ENCODE measurements at places on chromosomes 5 and 9.

DNA sequence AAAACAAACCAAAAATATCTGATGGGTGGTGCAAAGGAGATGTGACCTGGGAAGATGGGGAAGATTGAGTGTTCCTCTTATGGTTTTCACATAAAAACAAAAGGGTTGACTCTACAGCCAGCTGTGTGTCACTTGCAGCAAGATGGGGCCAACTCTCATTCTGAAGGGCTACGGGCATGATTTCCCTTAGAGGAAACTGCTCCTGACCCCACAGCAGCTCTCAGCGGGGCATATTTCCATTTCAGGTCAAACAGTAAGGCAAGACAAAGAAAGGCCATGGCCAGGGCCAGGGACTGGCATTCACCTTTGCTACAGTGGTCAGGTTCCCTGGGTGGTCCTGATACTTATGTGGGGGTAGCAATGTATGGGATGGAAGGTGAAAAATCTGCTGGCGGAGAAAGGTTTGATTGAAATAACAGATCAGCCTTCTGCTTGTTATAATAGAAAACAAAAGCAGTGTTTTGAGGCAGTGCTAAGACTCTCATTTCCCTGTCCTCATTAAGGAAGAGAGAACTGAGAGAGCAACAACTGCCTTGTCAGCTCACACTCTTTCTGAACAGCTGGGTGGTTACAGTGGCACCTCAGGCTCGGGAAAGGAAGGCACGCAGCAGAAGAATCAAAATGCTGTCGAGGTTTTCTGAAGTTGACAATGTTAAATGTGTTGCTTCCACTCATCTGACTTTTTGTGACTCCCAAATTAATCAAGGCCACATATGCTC, 120.7 kb upstream of the PCA3 start:
- no peak for DNase-seq

DNA sequence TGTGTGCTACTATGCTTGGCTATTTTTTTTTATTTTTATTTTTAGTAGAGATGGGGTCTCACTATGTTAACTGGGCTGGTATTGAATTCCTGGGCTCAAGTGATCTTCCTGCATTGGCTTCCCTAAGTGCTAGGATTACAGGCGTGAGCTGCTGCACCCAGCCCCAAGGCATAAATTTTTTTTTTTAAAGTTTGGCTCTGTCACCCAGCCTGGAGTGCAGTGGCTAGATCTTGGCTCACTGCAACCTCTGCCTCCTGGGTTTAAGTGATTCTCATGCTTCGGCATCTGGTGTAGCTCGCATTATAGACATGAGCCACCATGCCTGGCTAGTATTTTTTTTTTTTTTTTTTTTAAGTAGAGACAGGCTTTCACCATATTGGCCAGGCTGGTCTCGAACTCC, 70.3 kb downstream of the RAB24 start:
- no peak for DNase-seq

DNA sequence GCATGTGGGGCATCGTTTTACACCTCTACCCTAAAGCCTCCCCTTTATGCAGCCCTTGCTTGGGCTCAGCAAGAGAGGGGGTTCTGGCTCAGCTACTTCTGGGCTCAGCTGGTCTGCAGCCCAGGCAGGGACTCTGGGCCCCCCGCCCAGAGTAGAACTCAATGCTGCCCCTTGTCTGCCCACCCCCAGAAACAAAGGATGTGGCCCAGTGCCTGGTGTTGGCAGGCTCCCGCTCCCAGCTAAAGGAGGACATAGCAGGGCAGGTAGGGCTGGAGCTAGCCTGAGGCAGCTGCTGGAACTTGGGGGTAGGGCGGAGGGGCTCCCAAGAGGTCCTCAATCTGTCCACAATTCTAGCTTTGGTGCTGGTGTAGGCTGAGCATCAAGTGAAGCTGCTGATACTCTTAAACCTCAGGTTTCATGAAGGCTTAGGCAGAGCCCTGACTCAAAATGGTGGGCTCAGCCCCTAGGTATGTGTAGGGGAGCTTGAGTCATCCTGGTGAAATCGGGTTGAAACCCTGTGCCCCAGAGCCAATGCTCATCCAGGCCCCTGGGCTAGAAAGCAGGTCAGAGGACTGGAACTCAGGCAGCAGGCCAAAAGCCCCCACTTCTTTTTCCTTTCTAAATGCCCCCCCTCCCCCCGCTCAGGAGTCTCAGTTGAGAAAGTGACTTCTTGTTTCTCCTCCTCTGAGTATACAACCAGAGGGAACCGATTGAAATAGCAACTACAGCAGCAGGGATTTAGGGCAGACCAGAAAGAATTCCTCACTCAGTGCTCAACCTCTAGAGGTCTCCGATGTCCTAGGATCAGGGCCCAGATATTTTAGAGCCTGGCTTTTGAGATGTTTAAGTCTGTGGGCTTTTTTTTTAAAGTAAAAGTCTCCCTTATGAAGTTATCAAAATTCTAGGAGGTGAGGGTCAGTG, 11.4 kb downstream of the PSD2 start:
- DNase-seq: no peak

GRCh38 chr5:12772276-12772675, 868.0 kb upstream of the CTNND2 start:
- no peak for DNase-seq

- no peak for DNase-seq
These were observed 49.0 kb upstream of the LMX1B start for GRCh38 chr9:126564716-126565115.

GRCh38 chr9:86483496-86483895, 129.3 kb upstream of the TUT7 start:
- DNase-seq: no peak

- peak; percentile 35 for DNase-seq
These were observed 152.1 kb downstream of the FSTL4 start for GRCh38 chr5:133460172-133460758.

GRCh38 chr5:133489632-133490031, 122.7 kb downstream of the FSTL4 start:
- peak; percentile 27 for DNase-seq

DNA sequence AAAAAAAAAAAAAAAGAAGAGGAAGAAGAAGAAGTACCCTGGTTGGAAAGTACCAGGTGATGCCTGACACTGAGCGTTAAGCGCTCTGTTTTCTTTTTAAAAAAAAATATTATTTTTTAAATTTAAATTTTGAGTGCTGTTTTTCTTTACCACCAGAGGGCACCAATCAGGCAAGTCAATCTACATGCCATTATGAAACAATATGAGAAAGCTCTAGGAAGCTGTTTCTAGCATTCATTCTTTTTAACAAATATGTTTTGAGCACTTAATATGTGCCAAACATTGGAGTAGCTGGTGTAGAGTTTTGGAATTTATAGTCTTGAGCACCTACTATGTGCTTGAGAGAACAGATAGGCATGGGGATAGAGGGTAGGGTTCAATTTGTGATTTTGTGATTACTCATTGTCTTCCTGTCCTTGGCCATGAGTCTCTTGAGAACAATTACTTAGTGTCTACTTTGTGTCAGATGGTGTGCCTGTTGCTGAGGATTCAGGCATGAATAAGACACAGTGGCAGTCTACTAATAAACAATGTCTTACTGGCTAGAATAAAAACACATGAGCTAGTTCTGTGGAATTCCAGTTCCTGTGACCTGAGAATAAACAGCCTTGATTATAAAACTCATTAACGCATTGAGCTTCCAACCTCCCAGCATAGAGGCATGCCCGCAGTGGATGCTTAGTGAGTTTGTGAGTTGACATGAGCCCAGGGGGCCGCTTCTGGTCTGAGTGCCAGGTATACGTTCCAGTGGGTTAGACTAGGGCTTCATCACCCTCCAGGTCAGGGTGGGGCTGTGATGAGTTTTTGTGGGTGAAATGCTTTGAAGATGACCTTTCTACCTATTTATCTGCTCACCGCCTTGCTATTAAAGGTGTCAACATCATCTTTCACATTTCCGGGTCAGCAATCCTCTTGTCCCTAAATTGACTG, 3.0 kb upstream of the UBE2R2 start:
- DNase-seq: peak; percentile 57

DNA sequence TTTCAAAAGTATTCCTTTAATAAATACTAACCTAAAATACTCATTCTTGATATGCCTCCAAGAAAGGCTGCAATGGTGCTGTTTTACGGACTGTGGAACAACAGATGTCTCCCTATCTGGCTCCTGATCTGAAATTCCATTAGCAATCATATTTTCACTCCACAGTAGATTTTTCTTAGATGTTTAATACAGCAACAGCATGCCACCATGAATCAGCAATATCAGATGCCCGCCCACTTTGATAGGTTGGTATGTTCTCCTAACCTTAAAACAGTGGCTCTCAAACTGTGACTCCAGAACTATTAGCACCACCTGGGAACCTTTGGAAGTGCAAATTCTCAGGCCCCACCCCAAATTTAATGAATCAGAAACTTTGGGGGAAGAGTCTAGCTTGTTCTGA, 110.2 kb downstream of the MLLT3 start:
- no peak for DNase-seq

- no peak for DNase-seq
These were observed 102.7 kb downstream of the GOLPH3 start for GRCh38 chr5:32071351-32071944.

DNA sequence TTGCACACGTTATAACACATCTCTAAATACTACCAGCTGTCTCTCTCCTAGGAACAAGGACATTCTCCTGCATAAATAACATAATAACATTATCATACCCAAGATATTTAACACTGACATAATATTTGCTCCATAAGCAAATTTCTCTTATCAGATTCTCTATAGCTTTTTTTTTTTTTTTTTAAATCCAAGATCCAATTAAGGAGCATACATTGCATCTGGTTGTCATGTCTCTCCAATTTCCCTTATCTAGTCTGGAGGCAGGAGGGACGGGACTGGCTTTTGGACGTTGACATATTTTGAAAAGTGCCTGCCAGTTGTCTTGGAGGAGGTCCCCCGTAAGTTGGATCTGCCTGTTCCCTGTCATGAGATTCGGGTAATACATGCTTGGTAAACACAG, 76.6 kb downstream of the RAPGEF1 start:
- no peak for DNase-seq

DNA sequence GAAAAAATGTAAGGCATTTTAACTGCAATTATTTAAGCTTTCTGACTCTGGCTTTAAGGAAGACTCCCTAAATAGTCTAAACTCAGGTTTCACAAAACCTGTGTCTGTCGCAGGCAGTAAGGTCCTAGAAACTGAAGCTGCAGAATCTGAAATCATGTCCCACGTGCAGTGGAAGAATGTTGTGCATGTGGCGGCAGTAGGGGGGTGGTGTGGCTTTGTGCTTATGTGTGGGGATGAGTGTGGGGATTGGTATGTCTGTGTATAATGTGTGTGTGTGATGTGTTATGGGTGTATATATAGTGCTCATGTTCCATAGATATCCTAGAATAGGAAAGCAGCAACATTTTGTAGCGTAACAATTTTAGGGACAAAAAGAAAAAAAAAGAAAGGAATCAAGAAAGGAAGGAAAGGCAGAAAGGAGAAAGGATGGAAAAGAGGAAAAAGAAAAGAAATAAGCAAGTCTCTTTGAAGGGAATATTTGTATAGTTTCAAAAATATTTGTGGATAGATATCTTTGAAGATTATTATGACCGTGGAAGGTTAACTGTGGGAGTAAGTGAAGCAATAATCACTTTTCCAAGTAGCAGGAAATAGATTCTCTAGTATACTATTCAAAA, 6.6 kb downstream of the ANKDD1B start:
- DNase-seq: no peak

GRCh38 chr9:100455470-100455869, 17.5 kb upstream of the TMEFF1 start:
- no peak for DNase-seq

DNA sequence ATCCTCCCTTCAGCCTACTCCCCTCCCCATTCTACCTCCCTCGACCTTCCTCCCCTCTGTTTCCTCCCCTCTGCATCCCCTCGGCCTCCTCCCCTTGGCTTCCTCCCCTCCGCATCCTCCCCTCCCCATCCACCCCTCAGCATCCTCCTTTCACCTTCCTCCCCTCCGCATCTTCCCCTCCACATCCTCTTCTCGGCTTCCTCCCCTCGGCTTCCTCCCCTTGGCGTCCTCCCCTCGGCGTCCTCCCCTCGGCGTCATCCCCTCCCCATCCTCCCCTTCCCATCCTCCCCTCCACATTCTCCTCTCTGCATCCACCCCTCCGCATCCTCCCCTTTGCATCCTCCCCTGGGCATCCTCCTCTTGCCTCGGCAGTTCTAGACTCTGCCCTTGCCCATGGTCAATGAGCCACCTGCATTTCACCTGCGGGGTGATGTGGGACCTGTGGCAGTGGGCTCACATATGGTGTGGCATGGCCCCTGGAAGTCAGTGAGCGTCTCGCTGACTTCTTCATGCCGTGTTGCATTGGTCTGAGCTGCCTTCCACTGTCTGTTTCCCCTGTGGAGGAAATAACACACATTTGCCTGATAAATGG, 113.0 kb downstream of the WNK2 start:
- DNase-seq: no peak

GRCh38 chr5:107572715-107573368, 97.9 kb downstream of the EFNA5 start:
- DNase-seq: no peak

DNA sequence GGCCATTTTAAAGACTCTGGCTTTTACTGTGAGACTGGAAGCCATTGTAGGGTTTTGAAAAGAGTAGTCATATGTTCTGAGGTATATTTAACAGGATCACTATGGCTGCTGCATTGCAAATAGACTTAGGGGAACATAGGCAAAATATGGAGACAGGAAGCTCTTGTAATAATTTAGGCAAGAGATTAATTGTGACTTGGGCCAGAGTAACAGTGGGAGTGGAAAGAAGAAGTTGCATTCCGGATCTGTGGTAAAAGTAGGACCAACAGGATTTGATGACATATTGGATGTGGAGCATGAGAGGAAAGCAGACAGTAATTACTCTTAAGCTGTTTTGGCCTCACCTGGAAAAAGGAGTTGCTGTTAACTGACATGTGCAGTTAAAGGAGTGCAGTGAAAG, 85.6 kb downstream of the SMIM15 start:
- no peak for DNase-seq

DNA sequence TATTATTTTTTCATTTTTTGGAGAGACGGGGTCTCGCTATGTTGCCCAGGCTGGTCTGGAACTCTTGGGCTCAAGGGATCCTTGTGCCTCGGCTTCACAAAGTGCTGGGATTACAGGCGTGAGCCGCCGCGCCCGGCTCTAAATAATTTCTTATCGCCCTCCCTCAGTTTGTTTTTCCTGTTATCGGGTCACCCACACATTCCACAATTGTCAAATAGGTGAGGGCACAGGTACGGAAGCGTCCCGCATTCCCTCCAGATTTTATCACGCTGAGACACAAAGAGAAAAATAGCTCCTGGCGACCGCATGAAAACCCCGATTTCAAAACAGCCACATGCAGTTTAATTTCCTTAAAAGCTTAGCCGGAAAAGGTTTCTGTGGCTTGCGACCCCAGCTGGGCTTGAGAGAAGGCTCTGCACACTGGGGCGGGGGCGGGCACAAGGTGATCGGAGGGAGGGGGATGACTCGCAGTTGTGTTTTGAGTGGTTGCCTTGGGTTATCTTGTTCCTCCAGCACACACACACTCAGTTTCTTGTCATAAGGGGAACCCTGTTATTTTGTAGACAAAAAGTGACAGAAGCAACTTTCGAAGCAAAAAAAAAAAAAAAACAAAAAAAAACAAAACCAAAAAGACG, 717 bp upstream of the IQGAP2 start:
- DNase-seq: peak; percentile 92

DNA sequence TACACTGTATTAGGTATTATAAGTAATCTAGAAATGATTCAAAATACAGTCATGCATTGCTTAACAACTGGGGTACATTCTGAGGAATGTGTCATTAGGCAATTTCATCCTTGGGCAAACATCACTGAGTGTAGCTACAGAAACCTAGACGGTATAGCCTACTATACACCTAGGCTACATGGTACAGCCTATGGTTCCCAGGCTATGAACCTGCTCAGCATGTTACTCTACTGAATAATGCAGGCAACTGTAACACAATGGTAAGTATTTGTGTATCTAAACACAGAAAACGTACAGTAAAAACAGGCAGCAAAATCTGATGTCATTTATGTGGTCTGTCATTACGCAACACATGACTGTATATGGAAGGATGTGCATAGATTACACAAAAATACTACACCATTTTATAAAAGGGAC, 96.8 kb downstream of the RAPGEF6 start:
- peak; percentile 66 for DNase-seq

All from activated CD4-positive, alpha-beta T cell treated with anti-CD3 and anti-CD28 coated beads, Interleukin-2, amount 50 U/mL, for 16 hours (primary cell).